Activated T-cell treated with anti-CD3 and anti-CD28 coated beads for 48 hours (primary cell): ENCODE measurements at places on chromosomes 3 and 15.

DNA sequence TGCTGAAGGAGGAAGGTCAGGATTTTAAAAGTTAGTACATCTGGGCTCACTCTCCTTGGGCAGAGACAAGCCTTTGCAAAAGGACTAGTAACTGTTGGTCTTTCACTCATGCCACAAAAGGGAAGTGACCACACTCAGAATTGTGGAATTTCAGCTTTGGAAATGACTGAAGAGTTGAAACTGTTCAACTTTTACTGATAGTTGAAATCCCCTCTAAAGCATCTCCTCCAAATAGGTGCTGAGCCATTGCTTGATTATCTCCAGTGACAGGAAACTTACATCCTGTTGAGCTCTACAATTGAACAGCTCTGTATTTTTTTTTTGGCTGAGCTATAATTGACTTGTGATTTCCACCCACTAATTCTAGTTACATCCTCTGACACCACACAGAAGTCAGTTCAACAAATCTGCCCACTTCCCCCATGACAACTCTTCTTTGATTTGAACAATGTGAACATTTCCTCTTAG is 254.8 kb upstream of the TPRG1 start:
- no peak for DNase-seq

DNA sequence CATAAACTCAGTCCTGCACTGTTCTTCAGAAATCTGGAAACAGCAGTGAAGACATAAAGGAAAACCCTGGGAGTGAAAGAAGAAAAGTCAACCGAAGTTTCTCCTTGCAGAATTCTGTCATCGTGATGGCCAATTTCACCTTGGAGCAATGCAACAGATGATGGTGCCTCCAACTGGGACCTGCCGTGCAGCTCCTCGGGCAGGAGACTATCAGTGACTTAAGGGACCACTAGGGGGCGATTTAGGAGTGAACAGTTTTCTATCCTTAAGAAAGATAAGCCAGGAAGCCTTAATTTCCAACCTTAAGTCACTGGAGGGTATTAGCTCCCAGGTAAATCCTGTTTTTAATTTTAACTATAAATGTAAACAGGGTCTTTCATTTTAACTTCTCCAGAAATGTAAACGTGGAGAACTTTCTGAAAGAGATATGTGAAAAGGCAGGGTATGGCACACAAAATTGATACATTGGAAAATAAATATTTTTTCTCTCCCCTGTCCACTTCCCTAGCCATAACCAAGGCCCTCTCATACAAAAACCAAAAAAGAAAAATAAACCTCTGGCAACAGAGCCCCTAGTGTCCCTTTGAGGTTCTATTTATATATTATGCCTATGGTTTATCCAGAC is 116.3 kb downstream of the PDZRN3 start:
- peak; percentile 3 for DNase-seq

DNA sequence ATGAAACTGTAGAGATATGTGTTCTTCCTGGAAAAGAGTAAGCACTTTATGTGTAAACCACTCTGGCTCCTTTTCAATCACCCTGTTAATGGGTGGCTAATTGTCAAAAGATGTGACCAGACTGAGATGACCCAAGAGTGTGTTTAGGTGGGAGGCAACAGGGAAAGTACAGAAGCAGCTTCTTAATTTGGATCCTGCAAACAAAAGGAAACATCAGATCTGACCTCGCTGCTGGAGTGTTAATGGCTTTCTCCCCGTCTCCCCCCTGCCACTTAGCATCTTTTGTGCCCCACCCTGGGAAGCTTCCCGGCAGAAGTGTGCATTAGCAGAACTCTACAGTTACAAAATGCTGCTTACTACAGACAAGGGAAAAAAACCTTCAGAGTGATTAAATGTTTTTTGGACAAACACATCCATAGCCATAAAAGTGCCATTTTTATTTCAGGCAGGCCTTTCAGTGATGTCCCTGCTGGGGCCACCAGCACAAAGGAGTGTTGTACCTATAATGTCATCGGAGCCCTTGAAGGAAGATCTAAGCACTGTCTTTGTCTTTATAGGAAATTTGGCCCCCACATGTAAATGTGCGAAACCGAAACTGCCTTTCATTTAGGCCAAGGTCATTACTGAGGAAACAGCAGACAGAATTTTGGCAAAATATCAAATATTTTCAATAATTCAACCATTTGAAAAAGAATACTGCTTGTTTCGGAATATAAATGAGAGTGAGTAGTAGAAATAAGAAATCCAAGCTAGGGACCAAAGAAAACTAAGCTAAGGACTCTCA is 311.0 kb downstream of the WDR72 start:
- DNase-seq: no peak

GRCh38 chr3:73101881-73102280 is 40.4 kb downstream of the EBLN2 start:
- no peak for DNase-seq

DNA sequence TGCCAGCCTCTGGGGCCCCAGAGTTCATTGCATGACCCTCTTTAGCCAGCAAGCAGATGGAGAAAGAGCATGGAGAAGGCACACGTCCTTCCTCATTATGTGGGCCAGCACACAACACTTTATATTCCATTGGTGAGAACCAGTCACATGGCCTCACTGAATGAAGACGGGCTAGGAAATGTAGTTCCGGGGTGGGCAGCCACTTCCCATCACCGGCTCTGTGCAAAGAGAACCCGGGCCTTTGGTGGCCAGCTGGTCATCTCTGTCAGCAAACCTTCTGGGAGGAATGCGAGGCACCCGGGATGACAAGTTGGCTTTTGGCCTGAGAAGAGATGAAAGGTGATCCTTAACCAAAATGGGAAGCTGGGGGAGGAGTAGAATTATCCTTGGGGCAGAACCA is 90.2 kb upstream of the VGLL4 start:
- no peak for DNase-seq

GRCh38 chr3:5806192-5806591 is 618.7 kb downstream of the EDEM1 start:
- DNase-seq: no peak

- no peak for DNase-seq
Observed at GRCh38 chr3:177320765-177321247, 123.5 kb upstream of the TBL1XR1 start.

DNA sequence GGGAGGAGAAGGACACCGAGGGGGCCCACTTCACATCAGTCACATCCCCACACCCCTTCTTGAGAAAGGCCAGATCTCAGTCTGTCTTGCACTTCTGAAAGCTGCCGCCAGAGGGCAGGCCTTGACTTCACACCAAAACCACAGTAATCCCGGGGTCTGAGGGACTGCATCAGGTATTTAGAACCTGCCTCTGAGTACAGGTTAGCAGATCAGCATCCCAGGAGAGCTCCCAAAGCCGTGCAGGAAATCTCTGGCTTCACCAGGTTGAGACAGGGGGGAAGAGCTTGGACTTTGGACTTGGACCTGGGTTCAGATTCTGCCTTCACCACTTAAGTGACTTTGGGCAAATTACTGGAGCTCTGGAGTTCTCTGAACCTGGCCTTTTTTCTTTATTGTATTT is 50.3 kb downstream of the LHFPL4 start:
- peak; percentile 68 for DNase-seq

DNA sequence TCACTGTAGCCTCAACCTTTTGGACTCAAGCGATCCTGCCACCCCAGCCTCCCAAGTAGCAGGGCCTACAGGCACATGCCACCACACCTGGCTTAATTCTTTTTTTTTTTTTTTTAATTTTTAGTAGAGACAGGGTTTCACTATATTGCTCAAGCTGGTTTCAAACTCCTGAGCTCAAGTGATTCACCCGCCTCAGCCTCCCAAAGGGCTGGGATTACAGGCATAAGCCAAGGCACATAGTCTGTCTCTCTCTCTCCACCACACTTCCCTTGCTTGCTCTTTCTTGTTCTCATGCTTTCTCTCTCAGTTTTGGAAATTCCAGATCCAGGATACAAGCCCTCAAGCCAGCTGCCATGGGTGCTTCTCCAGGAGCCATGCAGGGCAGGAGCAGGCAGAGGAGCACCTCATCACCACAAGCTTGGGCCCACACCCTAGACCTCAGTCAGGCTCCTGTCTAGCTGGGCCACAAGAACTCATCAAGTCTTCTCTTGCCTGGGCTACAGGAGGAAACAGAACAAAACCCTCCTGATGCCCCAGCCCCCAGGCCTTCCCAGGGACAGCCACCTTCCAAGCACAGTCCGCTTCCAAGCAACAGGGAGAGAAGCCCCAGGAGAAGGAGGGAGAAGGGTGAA is 145.3 kb upstream of the LPP start:
- no peak for DNase-seq

- DNase-seq: no peak
Observed at GRCh38 chr15:60406513-60407414, 9.0 kb upstream of the ANXA2 start.

GRCh38 chr3:79521221-79521848 is 246.5 kb downstream of the ROBO1 start:
- no peak for DNase-seq

DNA sequence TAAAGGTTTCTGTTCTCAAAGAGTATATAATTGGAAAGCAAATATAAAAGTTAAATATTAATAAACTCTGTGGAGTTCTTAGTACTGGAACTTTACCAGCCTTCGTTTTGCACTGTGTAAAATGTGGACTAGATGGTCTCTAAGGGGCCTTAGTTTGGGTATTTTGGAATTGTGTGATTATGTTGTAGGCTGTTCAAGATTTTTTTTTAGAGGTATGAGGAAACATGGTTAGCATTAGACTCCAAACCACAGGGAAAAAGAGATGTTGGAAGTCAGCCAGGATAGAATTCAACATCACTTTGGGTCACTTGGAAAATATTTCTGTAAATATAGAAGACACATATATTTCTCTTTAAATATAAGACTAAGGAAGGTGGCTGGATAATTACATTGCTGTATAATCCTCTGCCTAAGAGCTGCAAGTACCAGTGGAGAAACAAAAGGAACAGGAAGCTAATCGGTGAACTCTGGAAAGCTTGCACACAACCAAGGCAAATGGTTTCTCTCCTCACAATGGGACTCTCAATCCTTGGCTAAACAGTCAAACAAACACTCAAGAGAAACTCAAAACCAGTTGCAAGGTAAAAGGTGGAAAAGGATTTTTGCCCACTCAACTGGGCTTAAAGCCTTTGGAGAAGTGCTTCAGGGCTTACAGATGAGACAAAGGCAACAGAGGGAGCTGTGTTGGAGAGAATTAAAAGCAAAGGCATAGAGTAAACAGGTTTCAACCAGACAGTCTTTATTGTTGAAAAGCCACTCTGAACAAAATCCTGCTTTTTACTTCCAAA is 141.7 kb downstream of the NR1D2 start:
- no peak for DNase-seq

DNA sequence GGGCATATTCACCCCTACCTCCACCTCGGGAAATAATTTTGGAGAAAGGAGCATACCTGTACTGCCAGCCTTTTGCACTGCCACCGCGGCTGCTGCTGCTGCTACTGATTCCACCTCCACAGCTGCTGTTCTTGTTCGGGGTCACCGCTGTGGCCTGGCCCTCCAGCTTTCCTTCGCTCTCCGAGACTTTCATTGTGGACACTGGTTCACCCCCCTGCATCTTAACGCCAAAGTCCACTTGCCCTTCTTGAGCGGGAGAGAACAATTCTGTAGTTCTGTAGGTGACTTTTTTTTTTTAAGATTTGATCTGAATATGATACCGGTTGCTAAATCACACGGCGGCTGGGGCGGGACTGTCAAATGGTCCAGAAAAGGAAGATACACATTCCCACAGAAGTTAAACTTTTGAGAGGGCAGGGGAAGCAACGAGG is 701 bp downstream of the OSBPL11 start:
- peak; percentile 9 for DNase-seq

DNA sequence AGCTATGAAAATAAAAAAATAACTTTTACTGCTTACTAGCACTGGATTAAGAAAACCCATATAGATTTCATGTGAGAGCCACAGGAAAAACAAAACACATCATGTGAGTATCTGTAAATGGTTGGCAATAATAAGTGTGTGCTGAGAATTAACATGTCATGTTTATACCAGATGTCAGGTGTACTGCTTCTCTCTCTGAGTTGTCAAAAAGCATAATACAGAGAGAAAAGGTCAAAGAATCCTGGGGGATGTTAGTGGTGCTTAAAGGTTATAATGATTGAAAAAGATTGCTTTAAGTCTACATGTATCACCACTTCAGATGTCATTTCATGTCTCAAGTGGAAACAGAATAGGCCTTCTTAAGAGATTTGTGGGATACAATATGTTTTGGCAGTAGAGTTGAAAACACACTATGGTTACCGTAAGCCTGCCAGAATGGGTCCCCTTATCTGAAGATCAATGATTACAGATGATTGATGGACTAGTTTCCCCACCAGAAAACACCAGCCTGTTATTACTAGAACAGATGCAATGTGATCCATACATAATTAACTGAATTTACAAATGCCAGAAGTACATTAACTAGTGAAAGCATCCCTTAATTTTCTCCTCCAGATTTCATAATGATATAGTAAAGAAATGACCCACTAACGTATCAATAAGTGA is 204.1 kb downstream of the CNTN3 start:
- no peak for DNase-seq

DNA sequence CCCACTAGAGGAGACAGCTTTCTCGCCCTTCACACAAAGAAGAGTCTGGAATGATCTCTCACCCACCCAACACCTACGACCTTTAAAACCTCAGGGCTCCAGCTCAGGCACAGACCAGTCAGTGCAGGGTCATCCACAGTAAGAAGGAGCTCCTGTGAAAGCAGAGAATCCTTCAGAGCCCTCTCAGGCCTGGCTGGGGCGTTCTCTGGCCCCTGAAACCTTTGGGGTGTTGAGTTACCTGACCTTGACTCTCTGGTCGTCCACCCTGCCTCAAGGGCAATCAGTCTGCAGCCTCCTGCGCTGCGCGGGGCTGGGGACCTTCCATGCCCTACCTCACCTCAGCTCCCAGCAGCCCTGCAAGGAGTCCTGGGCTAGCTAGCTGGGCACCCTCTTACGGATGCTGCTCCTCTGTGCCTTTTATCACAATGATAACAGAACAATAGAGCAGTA is 106.2 kb downstream of the ADCY5 start:
- no peak for DNase-seq

GRCh38 chr3:100695696-100696095 is 13.6 kb upstream of the TFG start:
- DNase-seq: no peak

GRCh38 chr3:97942801-97943546 is 29.3 kb downstream of the RIOX2 start:
- no peak for DNase-seq

DNA sequence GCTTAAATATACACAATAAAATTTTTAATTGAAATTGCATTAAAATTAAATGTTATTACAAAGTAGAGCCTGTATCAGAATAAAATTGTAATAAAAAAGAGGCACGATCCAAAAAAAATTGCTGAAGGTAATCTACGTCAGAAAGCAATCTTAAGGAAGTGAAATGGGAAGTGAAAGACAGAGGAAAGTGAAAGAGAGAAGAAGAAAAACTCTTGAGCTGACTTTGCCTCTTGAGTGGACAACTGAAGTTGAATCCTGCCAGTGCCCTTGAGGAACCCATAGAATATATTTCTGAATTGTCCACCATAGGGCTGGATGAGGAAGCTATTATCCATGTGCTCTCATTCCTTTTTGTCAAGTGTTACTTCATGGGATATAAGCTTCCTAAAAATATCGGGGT is 285.1 kb upstream of the STAC start:
- no peak for DNase-seq
